Stimulated activated CD8-positive, alpha-beta memory T cell treated with anti-CD3 and anti-CD28 coated beads, Interleukin-15, amount 100 ng/mL, for 24 hours (primary cell): ENCODE measurements at places on chromosomes 4 and X.

DNA sequence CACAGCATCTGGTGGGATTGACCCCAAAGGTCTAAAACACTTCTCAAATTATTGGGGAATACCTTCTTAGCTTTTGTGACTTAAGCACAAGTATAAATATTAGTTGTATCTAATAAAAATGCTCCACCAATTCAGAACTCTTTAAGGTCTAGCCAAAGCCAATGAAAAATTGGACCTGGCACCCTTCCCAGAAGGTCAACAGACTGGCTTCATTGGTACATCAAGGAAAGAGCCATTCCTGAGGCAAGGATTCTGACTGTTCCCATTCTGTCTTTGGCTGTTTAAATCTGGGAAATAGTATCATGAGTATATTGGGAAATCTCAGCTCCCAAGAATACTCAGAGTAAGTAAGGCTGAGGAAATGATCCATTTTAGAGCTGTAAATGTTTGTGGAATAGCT is 153.0 kb upstream of the TRPC5 start:
- no peak for DNase-seq

DNA sequence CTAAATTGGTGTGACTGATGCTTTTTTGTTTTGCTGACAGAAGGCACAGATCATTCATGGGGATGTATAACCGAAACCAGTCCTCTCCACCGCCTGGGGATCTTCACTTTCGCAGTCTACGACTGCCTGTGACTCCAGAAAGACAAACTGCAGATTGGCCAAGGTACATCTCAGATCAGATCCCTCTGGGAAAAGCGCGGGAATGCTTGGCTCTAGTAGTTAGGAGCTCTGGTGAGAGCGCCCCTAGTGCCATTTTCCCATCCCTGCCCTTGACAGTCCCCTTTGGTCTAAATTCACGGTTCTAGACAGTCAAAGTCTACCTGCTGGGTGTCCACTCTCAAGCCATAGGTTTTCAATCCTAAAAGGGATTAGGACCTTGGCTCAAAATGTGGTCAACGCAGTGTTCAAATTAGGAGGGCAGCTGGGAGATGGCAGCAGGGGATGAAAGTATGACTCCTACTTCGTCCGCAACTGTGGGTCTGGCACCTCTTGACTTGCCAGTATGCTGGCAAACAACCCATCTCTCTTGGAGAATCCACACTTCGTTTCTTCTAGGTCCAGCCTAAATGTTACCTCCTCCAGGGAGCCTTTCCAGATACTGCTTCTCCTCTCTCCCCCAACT is 6.9 kb upstream of the HAND2 start:
- DNase-seq: no peak

GRCh38 chr4:100875296-100876068 is 357.7 kb upstream of the EMCN start:
- no peak for DNase-seq

DNA sequence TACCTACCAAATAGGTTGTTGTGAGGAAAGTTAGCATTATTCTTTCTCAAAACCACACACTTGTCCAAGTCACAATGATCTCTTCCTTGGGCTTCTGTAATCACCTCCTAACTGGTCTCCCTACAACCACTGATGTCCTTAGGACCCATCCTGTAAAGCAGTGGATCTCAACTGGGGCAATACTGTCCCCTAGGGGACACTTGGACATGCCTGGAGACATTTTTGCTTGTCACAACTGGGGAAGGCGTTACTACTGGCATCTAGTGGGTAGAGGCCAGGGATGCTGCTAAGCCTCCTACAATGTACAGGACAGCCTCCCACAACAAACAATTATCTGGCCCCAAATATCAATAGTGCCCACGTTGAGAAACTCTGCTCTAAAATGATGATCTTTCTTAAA is 118.7 kb upstream of the AP1S2 start:
- DNase-seq: no peak

GRCh38 chr4:55931833-55932232 is 16.9 kb upstream of the CEP135 start:
- no peak for DNase-seq

DNA sequence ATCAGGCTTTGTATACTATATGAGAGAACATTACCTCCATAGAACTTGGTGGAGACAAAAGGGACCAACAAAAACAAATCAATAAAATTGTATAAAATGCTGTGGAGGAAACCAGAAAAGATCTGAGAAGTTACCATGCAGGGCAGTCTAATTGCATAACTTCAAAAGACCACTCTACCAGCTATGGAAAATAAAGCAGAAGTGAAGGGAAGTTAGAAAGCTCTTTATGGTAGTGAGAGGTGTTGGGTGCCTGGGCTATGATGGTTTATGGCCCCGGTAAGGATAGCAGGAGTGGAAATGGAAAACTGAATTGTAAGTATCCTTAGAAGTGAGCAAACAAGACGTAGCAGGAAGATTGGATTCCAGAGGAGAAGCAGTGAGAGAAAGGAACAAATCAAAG is 3.1 kb downstream of the TMEM184C start:
- DNase-seq: no peak

DNA sequence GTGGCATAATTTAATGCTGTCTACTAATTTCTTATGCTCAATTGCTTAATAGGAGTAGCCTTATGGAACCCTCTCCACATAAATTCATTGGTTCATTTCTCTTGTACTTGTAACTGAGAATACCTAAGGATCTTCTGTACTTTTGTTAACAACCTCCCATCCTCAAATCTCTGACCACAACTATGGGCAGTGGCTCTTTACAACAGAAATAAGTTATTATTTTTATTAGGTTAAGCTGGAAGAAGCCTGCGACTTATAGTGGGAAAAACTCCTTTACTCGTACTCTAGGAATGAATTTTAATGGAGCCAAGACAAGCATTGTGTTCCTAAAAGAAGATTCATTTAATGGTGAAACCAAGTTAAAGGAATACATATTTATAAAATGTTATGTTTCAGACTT is 337.1 kb upstream of the CTSO start:
- no peak for DNase-seq

DNA sequence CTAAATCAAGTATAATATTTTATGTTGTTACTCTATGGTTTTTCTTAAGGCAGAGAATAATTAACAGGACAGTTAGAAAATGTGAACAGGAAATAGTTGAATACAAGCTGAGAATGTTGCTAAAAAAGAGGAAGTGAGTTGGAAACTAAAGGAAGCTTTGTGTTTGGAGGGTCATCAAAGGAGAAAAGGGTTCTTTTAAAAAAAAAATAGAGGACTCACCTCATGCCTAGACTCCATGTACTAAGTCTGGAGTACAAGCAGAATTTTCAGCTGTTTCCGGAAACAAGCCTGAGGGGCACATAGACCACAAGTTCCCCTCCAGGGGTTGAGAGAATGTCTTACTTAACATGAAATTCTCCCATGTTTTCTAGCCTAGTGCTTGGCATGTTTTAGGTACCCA is 20.1 kb upstream of the MAP7D3 start:
- no peak for DNase-seq

DNA sequence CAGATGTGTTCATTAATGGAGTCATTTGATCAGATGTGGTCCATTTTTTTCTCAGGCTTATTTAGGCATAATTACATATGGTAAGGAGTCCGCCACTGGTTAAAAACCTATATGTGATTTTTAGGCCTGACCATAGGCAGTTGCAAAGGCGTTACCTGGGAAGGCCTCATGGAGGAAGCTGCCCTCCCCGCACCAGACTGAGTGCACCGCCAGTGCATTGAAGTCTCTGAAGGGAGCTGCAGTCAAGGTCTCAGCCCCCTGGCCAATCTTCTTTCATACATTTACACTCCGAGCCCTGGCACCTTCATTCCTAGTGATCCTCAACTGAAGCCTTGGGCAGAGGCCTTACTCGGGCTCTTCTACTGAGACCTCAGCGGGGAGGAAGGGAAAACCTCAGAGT is 898.2 kb upstream of the AGA start:
- DNase-seq: no peak

GRCh38 chr4:173214661-173215060 is 46.0 kb downstream of the GALNT7 start:
- no peak for DNase-seq

DNA sequence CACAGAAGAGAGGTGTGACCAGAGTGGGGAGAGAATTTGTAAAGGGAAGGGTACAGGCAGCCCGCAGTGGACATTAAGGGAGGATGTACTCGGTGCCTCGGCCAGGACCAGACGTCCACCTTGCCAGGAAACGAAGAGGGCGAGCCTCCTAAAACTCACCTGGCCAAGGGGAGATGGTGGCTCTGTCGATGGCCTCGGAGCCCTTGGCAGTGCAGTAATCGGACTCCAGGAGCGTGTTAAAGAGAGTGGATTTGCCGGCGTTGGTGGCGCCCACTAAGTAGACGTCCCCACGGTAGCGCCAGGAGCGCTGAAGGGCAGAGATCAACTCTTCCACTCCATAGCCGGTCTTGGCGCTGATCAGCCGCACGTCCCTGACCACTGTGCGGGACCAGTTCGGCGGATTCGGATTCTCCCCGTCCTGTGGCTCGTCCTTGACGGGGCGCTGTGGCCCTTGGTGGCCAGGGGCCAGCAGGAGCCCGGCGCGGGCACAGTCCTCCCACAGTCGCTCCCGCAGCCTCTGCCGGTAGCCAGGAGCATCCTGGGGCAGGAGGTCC is 1.0 kb downstream of the NOA1 start:
- no peak for DNase-seq

DNA sequence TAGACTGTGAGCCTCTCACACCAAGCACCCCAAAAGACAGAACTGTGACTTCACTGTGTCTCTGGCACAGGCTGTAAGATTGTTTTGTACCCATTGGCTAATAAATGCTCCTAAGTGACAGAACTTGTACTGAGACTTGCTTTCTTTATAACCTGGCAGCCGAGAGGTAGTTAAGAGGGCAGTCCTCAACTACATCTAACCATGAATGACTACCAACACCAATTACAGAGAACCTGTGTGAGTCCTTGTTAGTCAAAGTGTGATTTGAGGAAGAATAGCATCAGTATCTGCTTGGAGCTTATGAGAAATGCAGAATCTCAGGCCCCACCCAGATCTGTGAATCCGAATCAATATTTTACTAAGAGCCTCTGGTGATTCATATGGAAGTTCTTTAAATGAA is 154.0 kb upstream of the FTHL17 start:
- no peak for DNase-seq

DNA sequence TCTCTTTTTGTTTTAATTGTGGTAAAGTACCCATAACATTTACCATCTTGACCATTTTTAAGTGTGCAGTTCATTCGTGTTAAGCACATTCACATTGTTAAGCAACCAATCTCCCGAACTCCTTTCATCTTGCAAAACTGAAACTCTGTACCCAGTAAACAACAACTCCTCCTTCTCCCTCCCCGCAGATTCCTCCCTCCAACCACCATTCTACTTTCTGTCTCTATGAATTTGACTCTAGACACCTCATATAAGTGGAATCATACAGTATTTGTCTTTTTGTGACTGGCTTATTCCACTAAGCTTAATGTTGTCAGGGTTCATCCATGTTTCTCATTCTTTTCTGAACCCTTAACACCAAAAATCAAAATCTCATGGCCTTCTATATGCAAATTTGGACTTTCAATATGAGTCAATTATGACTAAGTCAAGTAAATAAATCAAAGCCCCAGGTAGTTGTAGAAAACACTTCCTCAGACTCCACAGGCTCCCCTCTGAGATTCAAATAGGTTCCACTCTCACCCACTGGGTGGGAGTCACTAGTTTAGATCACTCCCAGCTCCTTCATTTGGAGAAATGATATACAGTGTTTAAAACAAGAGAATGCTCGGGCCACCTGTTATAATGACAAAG is 9.8 kb upstream of the RTL5 start:
- DNase-seq: no peak

GRCh38 chr4:106503116-106504050 is 134.8 kb upstream of the GIMD1 start:
- DNase-seq: no peak

GRCh38 chr4:24603343-24603742 is 19.0 kb upstream of the DHX15 start:
- DNase-seq: no peak
